Endodermal cell (in vitro differentiated cells): ENCODE measurements at places on chromosomes 7 and 10.
A peak's percentile ranks its signal among the peaks of the same experiment; 100 is the strongest.

DNA sequence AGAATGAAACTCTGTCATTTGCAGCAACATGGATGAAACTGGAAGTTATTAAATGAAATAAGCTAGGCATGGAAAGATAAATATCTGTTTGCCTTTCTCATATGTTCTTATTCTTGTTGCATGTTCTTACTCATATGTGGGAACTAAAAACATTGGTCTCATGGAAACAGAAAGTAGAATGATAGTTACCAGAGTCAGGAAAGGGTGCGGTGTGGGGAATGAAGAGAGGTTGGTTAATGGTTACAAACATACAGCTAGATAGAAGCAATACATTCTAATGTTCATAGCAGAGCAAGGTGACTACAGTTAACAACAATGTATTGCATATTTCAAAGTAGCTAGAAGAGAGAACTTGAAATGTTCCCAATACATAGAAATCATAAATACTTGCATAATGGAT is 105.1 kb downstream of the FAM107B start:
- DNase-seq, result no peak

DNA sequence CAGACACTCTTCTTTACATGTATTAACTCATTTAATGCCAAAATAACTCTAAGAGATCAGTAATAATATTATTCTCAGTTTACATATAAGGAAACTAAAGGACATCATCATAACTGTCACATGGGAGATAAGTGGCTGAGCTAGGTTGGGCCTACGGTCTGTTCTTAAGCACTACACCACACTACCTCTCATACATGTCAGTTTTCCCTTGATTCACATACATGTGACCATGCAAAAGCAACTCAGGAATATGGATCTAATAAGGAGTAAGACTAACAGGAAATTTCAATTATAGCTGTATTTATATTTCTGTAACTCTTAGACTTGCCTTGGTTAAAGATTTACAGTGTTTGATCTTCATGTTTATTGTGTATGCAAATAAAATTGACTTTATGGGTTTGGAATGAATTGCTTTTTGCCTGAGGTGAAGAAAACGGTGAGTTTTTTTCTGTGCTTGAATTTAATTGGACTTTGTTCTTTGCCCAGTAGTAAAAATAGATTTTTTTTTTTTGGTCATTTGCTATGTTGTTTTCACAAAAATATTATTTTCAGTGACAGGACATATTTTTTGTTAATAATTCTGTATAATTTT is 69.7 kb downstream of the CYP51A1 start:
- DNase-seq, result no peak

DNA sequence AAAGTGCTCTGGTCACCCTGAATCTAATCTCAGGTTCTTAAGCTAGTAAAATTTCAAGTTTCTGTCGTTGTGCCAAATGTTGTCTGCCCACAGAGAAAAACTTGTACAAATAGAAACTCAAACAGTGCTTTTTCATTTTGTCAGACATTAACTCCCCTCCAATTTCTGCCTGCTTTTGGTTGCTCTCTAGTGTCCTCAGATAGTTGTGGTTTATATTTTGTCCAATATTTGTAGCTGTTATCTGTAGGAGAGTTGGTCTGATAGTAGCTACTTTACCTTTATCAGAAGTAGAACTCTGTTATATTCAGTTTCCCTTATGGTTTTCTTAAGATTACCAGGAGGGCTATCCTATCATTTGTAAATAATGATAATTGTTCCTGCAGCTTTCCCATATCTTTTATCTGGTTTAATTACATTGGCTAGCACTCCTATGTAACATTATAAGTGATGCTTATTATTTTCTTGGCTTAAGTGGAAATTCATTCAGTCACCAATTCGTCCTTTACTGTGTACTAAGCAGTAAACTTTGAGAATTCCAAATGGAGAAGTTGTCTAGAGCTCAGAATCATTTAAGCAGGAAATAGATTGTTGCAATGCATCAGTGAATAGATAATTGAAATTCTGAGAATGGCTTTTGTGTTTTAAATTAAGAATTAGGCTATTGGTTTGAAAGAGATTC is 91.0 kb downstream of the ANKIB1 start:
- no peak for DNase-seq

GRCh38 chr7:106737202-106737562 is 76.2 kb upstream of the CCDC71L start:
- no peak for DNase-seq

DNA sequence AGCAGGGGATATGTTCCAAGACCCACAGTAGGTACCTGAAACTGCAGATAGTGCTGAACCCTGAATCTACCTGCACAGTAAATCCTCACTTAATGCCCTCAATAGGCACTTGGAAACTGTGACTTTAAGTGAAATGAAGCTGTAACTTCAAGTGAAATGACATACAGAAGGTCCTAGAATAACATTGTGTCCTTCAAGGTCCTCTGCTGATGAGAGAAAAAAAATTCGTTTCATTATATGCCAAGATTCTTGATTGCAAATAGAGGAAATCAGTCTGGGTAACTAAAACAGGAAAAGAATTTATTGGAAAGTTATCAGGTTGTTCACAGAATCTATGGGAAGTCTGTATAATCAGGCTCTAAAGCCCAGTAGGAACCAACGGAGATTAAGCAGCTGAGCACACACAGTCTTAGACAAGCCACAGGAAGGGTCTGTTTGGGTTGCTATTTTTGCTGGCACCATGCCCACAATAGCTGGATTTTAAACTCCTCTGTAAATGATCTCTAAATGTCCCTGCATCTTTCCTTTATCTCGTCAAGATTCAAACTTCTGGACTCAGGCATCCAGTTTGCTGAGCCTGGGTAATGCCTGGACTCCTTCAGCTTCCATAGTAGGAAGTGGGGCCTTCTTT is 57.5 kb downstream of the EXOC4 start:
- no peak for DNase-seq

DNA sequence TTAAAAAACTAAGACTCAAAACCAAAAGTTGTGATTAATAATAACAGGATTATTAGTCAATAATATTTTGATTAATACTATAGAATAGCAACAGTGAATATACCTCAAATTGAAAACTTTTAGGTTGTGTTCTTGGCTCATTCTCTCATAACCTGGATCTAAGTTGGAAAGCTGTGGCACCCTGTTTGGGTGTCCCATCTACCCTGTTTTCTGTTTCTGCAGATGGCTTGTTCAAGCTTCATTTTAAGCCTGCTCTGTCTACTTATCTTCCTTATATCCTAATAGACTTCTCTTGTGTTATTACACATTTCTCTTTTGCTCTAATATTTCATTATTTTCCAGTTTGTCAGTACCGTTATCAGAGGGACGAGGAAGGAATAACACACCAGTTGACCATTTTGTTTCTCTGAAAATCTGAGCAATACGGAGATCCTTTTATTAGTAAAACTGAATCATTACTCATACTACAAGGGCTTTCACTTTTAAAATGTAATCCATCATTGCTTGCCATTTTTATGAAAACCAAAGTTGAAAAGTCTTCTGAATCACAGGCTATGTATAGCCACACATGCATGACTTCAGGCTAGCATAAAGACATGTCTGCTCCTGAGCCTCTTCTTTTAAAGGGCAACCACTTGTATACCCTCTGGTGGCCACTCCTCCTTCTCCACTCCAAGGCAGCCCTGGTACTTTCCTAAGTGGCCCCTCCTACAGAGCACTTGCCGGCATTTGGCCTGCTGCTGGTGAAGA is 22.3 kb downstream of the COX15 start:
- peak; percentile 57 for DNase-seq

- no peak for DNase-seq
Measured at GRCh38 chr7:75953431-75953830, 38.5 kb downstream of the POR start.

- DNase-seq, result no peak
Measured at GRCh38 chr10:60461688-60462087, 72.0 kb upstream of the ANK3 start.
